ENCODE measurements at places on chromosomes 7 and 10.

- DNase-seq, result no peak
Observed at GRCh38 chr10:26516540-26517101, 78.5 kb downstream of the APBB1IP start.

DNA sequence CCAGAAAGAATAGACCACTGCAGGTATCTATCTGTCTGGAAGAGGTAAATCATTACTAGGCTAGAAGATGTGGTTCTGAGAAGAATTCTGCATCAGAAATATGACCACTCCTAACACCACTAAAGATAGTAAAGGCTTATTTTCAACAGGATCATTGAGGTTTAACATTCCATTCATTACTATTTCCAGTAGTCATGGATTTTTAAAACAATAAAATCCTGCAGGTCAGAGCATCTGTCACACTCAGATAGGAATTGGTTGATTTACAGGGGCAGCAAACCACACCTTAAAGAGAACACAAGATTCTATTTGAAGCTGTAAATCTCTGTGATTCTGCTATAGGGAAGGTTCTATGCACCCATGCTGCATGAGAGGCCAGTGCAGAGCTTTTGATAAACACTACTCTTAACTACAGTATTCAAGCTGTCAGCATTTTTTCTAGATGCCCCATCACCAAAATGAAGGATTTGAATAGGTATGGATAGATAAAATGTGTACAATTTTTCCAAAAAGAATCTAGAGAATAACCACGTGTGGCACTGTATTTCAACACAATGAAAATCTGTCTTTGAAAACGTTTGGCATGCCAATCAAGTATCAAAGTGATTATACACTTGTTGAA lies 14.6 kb downstream of the LRRC17 start:
- no peak for DNase-seq

GRCh38 chr10:124010024-124010423 lies 83.4 kb downstream of the CHST15 start:
- no peak for DNase-seq

DNA sequence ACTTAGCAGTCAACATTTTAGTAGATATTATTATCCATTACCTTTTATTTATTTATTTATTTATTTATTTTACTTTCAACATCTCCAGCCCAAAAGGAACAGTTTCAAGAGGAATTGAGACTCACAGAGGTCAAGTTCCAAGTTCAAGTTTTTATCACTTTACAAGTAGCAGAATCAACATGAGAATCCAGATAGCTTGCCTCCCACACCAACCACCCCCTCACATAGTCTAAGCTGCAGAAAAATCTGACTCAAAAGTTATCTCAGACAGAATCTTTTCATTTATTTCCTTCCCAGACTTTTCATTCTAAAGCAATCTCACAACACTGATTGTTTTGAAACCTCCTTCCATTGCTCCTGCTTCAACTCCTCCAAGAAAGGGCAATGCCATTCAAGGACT lies 129.6 kb downstream of the GRM3 start:
- DNase-seq, result no peak

DNA sequence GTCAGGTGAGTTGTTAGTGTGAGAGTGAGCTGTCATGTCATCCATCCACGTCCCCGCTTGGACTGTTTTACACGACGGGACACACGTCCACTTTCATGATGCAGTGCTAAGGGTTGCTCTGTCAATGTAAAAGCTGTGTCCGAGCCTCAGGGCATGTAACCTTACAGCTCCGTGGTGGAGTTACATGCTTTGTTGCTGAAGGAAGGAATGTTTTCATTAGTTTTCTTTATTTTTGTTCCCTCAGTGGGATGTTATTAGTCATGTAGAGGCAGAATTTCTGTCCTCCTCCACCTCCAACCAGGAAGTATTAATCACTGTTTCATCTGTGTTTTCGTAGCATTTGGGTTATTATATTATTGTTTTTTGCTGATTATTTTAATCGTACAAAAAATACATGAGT lies 88.6 kb downstream of the NRG3 start:
- DNase-seq, result no peak
